ENCODE measurements at places on chromosomes 12 and 14. TPM values are rescaled to one million over a fixed set of nuclear protein-coding genes. Genes with fewer than 3 reads are reported as not detected.

Gene NANOG
- not detected for total RNA-seq

Gene NKX2-1
- total RNA-seq: 0.09 TPM

Gene SLC39A5
- total RNA-seq: 0.47 TPM

Gene PLEKHD1
- total RNA-seq: under 0.01 TPM

Gene LTBP2
- total RNA-seq: 74.4 TPM

Gene PLD4
- total RNA-seq: 0.09 TPM

Gene TCL1A
- not detected for total RNA-seq

Gene AMN
- under 0.01 TPM for total RNA-seq
